Smooth muscle cell of trachea (primary cell): ENCODE measurements at places on chromosomes 3 and 15. TPM values are rescaled to one million over a fixed set of nuclear protein-coding genes. Genes with fewer than 3 reads are reported as not detected.

The SMAD6 gene
- total RNA-seq, result 16.6 and 23.3 TPM in 2 replicates

The ARNT2 gene
- total RNA-seq, result 4.7 and 13.6 TPM in 2 replicates

The NME9 gene
- total RNA-seq, result 0.29 TPM in 1 of 2 replicates, not detected in the other

The FAM240A gene
- not detected in 2 replicates for total RNA-seq

The CLDN11 gene
- 211 and 779 TPM in 2 replicates for total RNA-seq
